ENCODE measurements at places on chromosomes 13 and 19. TPM values are rescaled to one million over a fixed set of nuclear protein-coding genes. Genes with fewer than 3 reads are reported as not detected.

ARL11 gene
- 8.3 TPM for total RNA-seq

EDNRB gene
- total RNA-seq: not detected

TEKTIP1 gene
- total RNA-seq: not detected

- DNase-seq: no peak
- no peaks in the 10 kb centered on the region for H3K27me3 ChIP-seq
- no peak overlapping the region for H3K27ac ChIP-seq
- H3K4me3 ChIP-seq: no peak overlapping the region
Observed at GRCh38 chr13:74250738-74251190, 116.6 kb upstream of the KLF12 start.

DNA sequence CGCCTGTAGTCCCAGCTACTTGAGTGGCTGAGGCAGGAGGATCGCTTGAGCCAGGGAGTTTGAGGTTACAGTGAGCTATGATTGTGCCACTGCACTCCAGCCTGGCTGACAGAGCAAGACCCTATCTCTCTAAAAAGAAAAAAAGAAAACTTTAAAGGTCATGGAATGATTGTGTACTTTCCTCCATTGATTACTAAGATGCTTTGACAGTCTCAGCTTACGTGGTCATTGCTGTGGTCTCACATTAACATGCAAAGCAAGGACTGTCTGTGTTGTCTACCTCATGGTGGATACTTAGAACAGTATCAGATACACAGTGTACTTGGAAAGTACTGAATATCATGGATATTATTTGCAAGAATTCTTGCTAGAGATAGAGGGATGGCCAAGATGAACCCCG is 14.0 kb upstream of the TNFSF14 start:
- no peaks in the 10 kb centered on the region for H3K36me3 ChIP-seq
- no peak overlapping the region for H3K27ac ChIP-seq
- H3K4me3 ChIP-seq: no peak overlapping the region
- no peak for DNase-seq
- H3K4me1 ChIP-seq: no peaks in the 10 kb centered on the region
- no peaks in the 10 kb centered on the region for H3K27me3 ChIP-seq

GRCh38 chr19:49098795-49099194 is 13.5 kb downstream of the SNRNP70 start:
- no peak overlapping the region for H3K27ac ChIP-seq
- no peak overlapping the region for H3K4me3 ChIP-seq
- H3K4me1 ChIP-seq: no peaks in the 10 kb centered on the region
- no peaks in the 10 kb centered on the region for H3K27me3 ChIP-seq
- DNase-seq: no peak

DNA sequence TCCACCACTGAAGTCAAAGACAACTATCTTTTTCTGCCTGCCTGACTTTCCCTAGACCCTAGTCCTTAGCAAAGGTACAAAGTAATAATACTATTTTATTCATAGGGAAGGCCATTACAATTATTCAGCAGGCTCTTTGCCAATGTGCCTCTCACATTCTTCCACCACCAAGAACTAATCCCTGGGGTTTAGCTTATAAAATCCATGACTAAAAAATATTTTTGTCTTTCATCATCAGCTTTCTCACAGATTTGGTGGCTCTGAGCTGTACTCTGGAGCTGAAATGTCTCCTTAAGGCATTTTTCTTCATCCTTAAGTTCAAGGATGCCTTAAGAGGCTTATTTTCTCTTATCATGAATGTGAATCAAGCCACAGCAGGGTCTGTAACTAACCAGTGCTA is 96.1 kb downstream of the OXGR1 start:
- no peak for DNase-seq
- no peaks in the 10 kb centered on the region for H3K27me3 ChIP-seq
- H3K4me1 ChIP-seq: no peaks in the 10 kb centered on the region
- no peaks in the 10 kb centered on the region for H3K36me3 ChIP-seq
- no peak overlapping the region for H3K4me3 ChIP-seq
- H3K27ac ChIP-seq: no peak overlapping the region

- DNase-seq: no peak
- H3K36me3 ChIP-seq: no peaks in the 10 kb centered on the region
- no peak overlapping the region for H3K27ac ChIP-seq
Observed at GRCh38 chr13:64774915-64775314, 2455.2 kb downstream of the PCDH9 start.

DNA sequence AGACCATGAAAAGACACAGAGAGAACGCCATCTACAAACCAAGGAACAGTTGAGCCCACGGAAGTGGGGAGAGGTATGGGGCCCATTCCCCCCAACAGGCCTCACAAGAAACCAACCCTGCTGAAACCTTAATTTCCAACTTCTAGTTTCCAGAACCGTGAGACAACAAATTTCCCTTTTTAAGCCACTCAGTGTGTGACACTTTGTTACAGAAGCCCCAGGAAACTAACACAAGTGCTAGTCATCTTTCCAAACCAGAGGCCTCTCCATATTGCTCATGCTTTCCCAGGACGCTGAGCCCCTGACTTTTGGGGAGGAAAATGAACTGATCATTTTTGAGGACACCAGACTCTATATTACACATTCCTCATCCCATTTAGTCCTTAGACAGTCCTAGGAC is 186.8 kb downstream of the NUFIP1 start:
- no peak overlapping the region for H3K27ac ChIP-seq
- H3K4me1 ChIP-seq: no peaks in the 10 kb centered on the region
- no peaks in the 10 kb centered on the region for H3K36me3 ChIP-seq
- H3K4me3 ChIP-seq: no peak overlapping the region

DNA sequence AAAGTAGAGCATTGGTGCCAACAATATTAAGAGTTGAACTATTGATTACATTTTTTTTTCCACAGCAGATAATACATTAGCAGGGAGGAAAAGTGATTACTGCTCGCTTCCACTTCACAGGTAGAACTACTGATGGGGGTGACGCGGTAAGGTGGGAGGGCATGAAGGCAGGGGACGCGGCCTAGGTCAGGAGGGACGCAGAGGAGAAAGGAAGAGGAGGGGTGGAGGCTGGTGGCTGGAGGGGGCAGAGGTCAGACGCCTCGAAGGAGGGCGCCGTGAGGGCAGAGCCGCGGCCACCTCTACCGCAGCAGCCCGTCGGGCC is 287 bp upstream of the B3GLCT start:
- no peaks in the 10 kb centered on the region for H3K27me3 ChIP-seq
- peak overlapping the region; percentile 67 for H3K4me3 ChIP-seq
- no peak for DNase-seq

GRCh38 chr19:51168564-51169282 is 26.6 kb downstream of the SIGLEC7 start:
- no peaks in the 10 kb centered on the region for H3K36me3 ChIP-seq
- peaks cover 5% of the 10 kb centered on the region for H3K27me3 ChIP-seq
- DNase-seq: no peak
- H3K27ac ChIP-seq: no peak overlapping the region
- no peaks in the 10 kb centered on the region for H3K4me1 ChIP-seq

GRCh38 chr13:112193463-112194166 is 126.7 kb downstream of the SOX1 start:
- H3K27ac ChIP-seq: no peak overlapping the region
- no peaks in the 10 kb centered on the region for H3K4me1 ChIP-seq
- H3K4me3 ChIP-seq: no peak overlapping the region

DNA sequence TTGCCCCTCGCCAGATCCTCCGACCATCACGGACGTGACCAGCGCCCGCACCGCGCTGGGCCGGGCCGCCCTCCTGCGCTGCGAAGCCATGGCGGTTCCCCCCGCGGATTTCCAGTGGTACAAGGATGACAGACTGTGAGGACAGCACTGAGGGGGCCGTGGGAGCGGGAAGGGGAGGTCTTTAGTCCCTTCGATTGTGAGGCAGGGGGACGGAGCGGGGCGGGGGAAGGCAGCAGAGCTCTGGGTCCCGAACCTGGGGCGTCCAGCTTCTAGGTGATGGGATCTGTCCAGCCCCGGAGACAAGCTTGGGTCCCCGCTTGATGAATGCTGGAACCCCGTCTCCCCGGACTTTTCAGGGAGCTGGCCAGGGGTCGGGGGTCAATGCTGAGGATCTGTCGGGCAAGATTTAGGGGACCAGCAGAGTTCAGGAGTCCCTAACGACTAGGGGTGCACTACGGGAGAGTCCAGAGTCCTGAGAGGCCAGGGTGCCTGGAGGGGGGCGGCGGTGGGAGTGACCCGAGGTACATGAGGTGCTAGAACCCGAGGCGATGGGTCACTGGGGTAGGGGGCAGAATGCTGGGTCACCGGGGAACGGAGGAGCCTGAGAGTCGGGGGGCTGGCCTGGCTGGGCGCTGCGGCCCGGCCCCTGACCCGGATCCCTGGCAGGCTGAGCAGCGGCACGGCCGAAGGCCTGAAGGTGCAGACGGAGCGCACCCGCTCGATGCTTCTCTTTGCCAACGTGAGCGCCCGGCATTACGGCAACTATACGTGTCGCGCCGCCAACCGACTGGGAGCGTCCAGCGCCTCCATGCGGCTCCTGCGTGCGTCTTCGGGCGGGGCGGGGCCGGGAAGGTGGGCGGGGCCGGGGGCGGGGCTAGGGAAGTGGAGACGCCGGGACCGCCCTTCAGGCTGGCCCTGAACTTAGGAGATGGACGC is 14.6 kb downstream of the VSIG10L start:
- no peak overlapping the region for H3K4me3 ChIP-seq
- no peak overlapping the region for H3K27ac ChIP-seq
- H3K27me3 ChIP-seq: no peaks in the 10 kb centered on the region
- H3K4me1 ChIP-seq: no peaks in the 10 kb centered on the region
- H3K36me3 ChIP-seq: peaks cover 15% of the 10 kb centered on the region

DNA sequence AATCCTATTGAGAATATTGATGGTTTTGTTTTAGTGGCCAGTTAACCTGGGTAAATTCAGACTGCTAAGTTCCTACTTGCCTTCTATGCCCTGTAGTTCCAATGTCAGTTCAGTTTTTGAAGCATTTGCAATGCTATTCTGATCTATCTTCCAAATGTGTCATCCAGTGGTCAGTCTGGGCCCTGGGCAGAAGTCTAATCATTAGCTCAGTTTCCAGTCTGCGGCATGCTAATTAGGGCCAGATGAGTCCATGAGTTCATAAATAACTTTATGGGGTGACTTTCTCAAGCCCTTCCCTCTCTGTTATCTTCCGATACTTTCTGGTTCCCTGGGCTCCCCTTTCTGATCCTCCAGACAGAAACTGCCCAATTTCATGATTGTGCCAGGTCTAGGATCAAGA is 32.7 kb downstream of the FAM187B start:
- no peaks in the 10 kb centered on the region for H3K4me1 ChIP-seq
- no peak for DNase-seq
- H3K27me3 ChIP-seq: no peaks in the 10 kb centered on the region
- no peaks in the 10 kb centered on the region for H3K36me3 ChIP-seq

DNA sequence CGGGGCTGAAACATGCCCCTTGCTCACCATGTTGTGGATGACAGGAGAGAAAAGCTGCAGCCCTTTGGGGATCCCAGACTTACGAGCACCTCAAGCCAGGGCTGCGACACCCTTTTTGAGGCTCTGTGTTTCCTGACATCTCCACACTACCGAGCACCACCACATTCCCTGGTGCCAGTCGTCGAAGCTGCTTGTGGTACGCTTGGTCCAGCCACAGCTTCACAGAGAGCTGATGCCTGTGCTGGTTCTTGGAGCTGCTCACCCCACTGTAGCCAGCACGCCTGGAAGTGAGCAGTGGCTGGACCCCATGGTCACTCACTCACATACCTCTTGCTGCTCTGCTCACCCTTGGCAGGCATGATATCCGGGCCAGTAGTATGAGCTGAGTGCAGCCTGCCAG is 367.5 kb downstream of the SLITRK6 start:
- no peak overlapping the region for H3K27ac ChIP-seq
- no peaks in the 10 kb centered on the region for H3K27me3 ChIP-seq
- no peak overlapping the region for H3K4me3 ChIP-seq
- H3K36me3 ChIP-seq: no peaks in the 10 kb centered on the region
- no peak for DNase-seq
- no peaks in the 10 kb centered on the region for H3K4me1 ChIP-seq

GRCh38 chr19:56301155-56301554 is 13.5 kb downstream of the ZSCAN5A start:
- H3K27me3 ChIP-seq: no peaks in the 10 kb centered on the region
- H3K36me3 ChIP-seq: no peaks in the 10 kb centered on the region
- H3K27ac ChIP-seq: no peak overlapping the region
- DNase-seq: peak; percentile 44
- H3K4me1 ChIP-seq: no peaks in the 10 kb centered on the region
- H3K4me3 ChIP-seq: no peak overlapping the region

GRCh38 chr13:27979001-27979643 is 9.4 kb downstream of the URAD start:
- no peaks in the 10 kb centered on the region for H3K27me3 ChIP-seq
- no peak overlapping the region for H3K4me3 ChIP-seq
- no peak overlapping the region for H3K27ac ChIP-seq

DNA sequence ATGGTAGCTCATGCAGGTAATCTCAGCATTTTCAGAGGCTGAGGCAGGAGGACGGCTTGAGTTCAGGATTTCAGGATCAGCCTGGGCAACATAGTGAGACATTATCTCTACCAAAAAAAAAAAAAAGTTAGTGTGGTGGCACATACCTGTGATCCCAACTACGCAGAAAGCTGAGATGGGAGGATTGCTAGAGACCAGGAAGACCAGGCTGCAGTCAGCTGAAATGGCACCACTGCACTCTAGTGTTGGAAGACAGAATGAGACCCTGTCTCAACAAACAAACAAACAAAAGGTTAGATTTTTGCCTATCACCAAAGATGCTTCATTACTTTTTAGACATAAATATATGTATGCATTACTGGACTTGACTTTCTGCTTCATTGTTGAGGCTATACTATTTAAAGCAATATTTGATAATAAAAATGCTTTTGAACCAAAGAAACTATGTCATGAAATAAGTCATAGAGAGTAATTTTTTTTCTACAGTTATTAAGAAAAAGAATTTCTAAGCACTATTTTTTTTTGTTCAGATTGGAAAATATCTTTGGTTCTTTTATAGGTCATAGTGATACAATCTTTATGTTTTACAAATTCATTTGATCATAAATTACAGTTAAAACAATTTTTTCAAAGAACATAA is 1180.1 kb upstream of the ATXN8OS start:
- H3K36me3 ChIP-seq: no peaks in the 10 kb centered on the region
- H3K4me3 ChIP-seq: no peak overlapping the region
- peak; percentile 71 for DNase-seq
- no peaks in the 10 kb centered on the region for H3K27me3 ChIP-seq
- no peaks in the 10 kb centered on the region for H3K4me1 ChIP-seq

DNA sequence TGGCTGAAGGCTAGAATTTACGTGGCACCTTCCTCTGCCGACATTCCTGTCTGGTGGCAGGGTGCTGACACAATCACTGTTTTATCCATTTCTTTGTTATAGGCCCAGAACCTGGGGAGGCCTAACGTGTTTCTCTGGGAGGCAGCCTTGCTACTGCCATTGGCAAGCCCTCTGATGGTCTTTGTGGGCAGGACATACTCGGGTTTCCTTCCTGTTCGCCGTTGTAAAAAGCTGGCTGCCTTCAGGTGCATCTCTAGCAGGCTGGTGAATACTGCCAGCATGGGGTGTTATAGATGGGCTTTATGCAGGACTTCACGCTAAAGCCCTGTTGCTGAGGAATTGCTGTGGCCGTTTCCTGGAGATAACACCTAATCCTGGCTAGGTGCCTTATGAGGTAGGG is 28.1 kb downstream of the B3GLCT start:
- no peaks in the 10 kb centered on the region for H3K36me3 ChIP-seq
- no peak overlapping the region for H3K4me3 ChIP-seq
- no peak for DNase-seq
- no peak overlapping the region for H3K27ac ChIP-seq
- H3K4me1 ChIP-seq: peaks cover 7% of the 10 kb centered on the region
